ENCODE measurements at places on chromosomes 3 and 15. TPM values are rescaled to one million over a fixed set of nuclear protein-coding genes. Genes with fewer than 3 reads are reported as not detected.

IL17RD gene
- total RNA-seq = 1.6 TPM

MANF gene
- 190 TPM for total RNA-seq

SIDT1 gene
- total RNA-seq = 0.17 TPM

GRCh38 chr3:76051145-76051544, 265.8 kb upstream of the ZNF717 start:
- DNase-seq = no peak

GRCh38 chr15:47384776-47385175, 332.5 kb upstream of the SEMA6D start:
- DNase-seq = no peak

DNA sequence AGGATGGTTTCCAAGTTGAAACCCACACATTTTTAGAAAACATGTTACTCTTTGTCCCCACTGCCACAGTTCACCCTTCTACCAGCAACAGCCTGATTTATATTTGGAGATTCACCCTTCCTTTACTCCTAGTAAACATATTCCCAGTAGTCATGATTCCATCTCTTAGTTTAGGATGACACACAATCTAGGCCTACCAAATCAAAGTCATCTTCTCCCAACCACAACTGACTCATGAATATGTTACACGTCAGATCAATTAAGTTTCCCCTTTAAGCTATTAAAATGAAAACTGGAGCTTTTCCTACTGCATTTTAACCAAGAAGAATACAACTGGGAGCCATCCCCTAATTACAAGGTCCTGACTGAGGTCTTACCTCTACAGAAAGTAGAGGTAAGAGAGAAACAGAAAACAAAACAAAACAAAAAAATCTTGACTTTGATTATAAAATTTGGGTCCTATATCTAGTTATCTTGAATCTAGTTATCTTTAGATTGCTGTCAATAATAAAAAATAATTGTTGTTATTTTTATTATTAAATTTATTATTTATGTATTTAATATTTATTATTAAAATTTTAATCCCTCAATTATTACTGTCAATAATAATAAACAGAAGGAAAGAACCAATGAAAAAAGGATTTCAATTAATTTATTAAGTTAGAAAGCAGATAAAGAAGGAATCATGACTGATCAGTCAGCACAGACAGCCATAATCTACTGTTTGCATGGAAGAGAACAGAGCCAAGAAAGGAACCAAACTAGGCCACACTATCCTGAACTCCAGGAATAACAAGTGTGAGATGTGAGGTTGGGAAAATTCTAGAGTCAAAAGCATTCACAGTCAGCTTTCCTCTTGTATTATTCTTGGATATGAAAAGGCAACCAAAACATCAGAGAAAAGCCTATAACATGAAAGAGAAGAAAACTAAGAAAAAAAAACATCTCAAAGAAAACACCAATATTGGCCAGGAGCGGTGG, 12.5 kb downstream of the DPH6 start:
- DNase-seq = peak; percentile 80

DNA sequence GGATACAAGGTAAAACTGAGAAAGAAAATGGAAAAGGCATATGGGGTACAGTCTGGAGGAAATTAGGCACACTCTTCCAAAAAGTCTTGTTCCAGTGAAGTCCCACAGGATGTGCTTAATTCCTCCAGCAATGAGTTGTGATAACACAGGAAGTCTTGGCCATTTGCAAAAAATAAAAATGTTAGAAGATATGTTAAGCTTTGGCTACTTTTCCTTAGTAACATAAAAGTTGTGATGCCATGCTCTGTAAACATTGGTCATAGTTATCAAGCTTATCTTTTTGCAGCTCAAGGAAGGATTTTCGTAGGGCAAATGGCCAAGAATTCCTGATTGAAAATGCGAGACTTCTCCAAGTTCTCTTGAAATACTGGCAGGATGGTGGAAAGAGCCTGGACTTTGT, 26.4 kb downstream of the LNP1 start:
- peak; percentile 33 for DNase-seq

RAMAC gene
- 40.7 TPM for total RNA-seq

DNA sequence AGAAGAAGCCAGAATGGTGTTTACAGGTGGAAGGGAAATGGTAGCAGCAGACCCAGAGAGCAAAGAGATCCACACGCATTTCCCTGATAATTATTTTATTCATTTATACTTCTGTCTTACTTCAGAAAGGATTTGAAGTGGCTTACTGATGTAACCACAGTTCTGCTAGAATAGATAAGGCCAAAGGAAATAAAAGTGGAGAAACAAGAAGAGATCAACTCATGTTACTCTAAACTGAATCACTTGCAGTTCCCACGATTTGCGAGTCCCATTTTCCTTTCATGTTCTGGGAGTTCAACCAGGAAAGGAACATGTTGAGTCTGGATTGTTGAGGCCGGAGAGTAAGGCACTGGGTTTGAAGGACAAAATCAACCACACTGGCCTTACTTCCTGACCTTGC, 151.8 kb downstream of the MYRIP start:
- no peak for DNase-seq

GRCh38 chr3:28118087-28118486, 123.3 kb upstream of the CMC1 start:
- DNase-seq = no peak

GRCh38 chr3:12536423-12536822, 8.9 kb downstream of the MKRN2OS start:
- DNase-seq = peak; percentile 5

RBP2 gene
- not detected for total RNA-seq

DNA sequence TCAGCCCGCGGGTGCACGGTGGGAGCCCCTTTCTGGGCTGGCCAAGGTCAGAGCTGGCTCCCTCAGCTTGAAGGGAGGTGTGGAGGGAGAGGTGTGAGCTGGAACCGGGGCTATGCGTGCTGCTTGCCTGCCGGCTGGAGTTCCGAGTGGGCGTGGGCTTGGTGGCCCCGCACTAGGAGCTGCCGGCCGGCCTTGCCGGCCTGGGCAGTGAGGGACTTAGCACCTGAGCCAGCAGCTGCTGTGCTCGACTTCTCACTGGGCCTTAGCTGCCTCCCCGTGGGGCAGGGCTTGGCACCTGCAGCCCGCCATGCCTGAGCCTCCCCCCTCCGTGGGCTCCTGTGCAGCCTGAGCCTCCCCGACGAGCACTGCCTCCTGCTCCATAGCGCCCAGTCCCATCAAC, 36.0 kb downstream of the TRH start:
- no peak for DNase-seq

NUDT16 gene
- total RNA-seq = 7.3 TPM

LDHAL6B gene
- not detected for total RNA-seq

DNA sequence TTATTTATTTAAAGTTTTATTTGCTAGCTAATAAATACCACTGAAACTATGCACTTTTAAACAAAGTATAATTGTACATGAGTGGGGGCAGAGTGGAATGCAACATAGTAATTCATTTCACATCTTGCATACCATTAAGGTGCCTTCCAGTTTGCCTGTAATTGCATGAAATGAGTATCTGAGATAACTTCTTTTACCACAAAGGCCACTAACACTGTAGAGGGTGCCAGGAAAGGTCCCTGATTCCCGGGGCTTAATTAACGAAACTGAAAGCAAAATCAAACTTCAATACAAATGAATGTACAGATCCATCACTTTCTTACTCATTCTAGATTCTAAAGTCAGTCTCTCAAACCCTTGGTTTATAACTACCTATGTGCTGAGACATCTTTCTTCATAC, 2.1 kb downstream of the CD47 start:
- peak; percentile 74 for DNase-seq

DNA sequence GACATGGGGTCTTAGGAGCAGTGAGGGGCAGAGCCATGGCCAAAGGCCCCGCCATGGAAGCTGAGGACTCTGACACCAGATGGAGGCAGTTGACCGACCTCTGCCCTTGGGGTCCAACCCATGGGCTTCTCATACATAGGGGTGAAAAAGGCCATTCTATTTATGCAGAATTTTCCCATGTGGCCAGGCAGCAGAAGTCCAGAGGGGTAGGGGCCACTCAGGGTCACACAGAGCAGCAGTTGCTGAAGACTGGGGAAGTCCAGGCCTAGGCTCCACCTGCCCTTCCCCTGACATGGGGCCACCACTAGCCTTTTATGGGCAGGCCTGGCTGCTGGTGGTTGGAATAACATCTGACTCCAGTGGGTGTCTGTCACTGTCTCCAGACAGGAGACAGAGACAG, 6.4 kb downstream of the PRSS50 start:
- DNase-seq = no peak

DNA sequence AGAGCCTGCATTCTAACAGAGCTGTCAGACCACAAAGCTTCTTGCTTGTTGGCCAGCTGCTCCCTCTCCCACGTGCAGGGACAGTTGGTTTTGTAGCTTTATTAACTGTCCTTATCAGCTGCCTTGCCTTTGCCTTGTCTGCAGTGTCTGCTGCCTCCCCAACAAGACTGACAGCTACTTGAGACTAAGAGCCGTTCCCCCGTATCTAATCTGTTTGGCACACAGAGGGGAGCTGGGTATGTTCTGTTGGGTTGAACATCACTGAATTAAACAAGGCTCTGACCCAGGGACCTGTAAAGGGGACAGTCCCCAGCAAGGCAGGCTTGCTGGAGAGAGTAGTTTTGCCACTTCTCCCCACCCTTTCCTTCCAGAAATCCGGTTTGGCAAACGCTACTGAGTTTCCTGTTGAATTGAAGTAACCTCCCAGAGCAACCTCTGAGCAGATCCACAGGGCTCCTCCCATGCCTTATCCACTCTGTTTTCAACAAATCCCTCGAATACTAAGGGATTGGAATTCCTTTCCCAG, 116.1 kb downstream of the ANP32A start:
- no peak for DNase-seq

SCN11A gene
- not detected for total RNA-seq

DNA sequence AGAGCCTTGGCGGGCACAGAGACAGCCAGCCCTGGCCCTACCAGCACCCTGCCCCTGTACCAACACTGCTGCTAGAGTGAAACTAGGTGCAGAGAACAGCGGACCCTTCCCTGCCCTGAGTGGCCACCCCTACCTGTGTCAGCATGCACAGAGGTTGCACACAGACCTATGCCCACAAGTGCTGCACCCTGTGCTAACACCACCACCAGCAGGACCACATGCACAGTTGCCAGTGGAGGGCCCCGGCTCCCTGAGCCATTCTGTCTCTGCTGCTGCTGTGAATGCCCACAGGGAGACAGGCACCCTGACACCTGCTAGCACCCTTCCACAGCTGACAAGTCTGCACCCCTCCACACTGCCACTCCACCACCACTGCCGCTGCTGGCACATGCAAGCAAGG, 131.8 kb downstream of the NEK11 start:
- no peak for DNase-seq

- DNase-seq = no peak
Measured at GRCh38 chr15:33586786-33587697, 276.3 kb downstream of the RYR3 start.

GRCh38 chr3:160707187-160707794, 30.3 kb downstream of the ARL14 start:
- peak; percentile 68 for DNase-seq

DNA sequence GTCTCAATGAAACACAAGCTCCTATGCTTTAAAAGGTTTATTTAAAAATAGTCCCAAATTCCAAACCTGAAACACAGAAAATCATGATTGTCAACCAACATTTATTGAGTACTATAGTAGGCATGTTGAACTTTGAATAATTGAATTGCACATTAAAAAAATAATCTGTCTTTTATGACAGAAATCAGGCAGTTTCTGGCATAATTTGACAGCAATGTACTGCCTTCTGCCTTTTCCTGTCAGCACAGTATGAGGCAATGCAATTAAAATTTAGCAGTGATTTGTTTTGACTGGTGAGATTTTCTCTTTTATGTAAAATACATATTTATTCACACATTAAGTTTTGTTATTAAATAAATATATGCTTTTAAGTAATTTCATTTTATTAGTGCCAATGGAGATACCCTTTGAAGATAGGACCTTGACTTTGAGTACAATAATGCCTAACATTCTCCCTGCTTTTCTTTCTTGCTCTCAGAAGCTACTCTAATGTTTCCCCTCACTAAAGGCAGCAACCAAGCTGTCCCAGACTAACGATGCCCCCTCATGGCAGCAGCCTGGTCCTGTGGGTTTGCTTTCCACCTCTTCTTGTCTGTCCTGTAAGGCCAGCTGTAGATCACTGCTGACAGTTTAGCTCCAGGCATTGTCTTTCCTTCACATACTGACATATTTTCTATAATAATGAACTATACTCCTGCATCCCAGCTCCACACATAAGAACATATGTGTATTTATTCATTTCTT, 346.7 kb downstream of the IL20RB start:
- no peak for DNase-seq

GRCh38 chr15:74445816-74446763, 12.3 kb upstream of the SEMA7A start:
- no peak for DNase-seq

DNA sequence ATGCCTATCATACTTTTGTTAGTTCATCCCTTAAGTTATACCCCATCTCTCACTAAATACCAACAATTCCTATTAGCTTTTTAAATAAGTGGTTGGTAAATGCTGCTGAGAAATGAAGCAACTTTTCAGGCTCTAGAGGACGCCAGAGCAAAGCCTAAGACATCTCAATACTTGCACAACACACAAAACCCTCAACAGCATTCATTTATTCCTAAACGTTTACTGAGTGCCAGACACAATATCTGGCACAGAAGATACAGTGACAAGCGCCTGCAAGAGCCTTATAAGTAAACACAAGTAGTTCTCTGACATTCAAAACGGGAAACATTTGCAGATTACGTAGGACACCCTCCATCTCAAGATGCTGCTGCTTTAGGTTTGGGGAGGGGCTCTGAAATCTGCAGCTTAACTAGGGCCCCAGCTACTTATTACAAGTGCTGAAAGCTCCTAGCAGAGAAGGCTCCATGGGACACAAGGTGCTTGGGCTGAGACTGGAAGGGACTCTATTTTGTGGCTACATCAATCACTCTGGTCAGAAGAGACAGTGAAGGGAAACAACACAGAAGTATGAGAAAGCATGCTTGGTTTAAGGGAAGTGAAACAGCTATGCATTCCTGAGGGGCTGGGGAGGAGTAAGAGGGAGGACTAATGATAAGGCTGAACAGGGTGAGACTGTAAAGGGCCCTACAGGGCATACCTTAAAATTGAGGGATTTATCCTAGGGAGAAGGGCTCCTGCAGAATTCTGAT, 311.3 kb downstream of the PLCL2 start:
- no peak for DNase-seq

TMEM45A gene
- 41.0 TPM for total RNA-seq

DNA sequence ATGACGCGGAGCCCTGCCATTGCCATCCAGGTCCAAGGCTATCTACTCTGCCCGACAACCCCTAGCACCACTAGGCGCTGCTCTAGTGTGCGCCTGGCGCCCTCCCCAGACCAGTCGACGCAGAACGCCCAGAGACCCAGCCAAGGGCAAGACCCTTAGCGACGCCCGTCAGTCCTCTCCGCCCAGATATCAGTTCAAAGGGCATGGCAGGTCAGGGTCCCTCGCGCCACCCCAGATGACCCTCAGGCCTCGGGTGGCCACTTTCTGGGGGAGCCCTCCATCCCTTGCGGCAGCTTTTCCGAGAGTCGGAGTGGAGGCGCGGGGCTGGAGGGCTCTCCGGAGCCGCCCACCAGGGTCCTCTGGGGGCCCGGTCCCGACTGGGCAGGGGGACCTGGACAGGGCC, 371 bp upstream of the CLSTN2 start:
- peak; percentile 81 for DNase-seq

GRCh38 chr3:39183211-39184080, 8.9 kb downstream of the XIRP1 start:
- no peak for DNase-seq

Data from M059J (cell line).